ENCODE measurements at places on chromosomes 16 and 17.

DNA sequence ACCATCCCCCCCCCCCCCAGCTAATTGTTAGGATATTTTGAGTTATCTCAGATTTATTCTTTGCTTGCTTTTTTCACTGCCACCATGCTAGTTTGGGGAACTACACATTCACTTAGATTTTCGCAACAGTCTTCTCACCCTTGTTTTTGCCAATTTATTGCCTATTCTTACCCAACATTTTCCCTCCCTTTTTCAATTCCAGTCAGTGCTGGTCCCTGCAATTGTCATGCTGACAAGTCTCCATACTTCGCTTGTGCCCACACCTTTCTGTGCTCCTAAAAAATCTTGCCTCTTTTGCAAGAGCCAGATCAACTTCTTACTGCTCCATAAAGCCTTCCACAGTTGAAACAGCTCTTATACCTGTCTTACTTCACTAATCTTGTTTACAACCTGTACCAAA, 16.3 kb downstream of the TNRC6A start:
- no peak for DNase-seq

- no peak for DNase-seq
Observed at GRCh38 chr17:8875957-8876356, 8.5 kb upstream of the PIK3R6 start.

DNA sequence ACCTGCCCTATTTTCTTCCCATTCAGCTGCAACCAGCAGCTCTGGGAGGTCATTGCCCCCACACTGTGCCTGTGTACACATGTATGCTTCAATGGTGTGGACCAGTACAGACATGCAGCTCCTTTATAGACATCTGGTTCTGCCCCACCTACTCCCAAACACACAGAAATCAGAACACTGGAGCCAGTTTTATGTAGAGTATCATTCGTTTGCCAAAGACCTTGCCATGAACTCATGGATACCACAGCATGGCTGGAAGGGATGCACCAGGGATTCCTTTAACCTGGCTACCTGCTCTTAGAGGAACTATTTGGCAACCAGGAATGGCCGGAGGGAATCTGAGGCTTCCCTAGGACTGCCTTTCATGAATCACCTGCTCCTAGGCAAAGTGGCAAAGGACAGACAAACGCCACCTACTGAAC, 60.4 kb downstream of the ZFHX3 start:
- DNase-seq, result no peak

GRCh38 chr16:81706327-81707295, 72.5 kb upstream of the PLCG2 start:
- DNase-seq, result no peak

- DNase-seq, result no peak
Observed at GRCh38 chr16:2195322-2196161, 863 bp downstream of the CASKIN1 start.

DNA sequence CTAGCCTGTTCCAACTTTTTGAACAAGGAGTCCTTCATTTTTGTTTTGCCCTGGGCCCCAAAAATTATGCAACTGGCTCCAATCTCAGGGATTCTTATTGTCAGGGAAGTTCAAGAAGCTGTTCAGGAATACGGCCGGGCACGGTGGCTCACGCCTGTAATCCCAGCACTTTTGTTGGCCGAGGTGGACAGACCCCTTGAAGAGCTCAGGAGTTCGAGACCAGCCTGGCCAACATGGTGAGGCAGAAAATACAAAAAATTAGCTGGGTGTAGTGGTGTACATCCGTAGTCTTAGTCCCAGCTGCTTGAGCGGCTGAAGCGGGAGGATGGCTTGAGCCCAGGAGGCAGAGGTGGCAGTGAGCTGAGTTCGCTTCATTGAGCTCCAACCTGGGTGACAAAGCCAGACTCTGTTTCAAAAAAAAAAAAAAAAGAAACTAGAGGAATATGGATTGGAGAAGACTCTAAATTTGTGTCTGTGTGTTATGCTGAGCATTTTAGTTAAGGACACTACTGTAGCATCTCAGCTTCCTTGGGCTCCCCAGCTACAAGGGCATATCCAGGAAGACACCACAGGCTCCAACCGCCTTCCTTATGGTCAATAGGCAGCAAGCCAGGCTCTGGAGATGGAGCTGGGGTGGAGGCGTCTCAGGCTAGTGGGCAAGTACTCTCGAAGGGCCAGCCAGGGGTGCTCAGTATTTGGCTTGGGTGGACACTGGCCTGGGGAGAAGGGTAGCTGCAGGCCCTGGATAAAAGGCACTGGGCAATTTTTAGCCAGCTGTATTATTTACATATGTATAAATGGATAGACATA, 56.8 kb upstream of the CREBBP start:
- DNase-seq, result no peak

- no peak for DNase-seq
Observed at GRCh38 chr17:44599298-44600175, 42.3 kb downstream of the FZD2 start.

DNA sequence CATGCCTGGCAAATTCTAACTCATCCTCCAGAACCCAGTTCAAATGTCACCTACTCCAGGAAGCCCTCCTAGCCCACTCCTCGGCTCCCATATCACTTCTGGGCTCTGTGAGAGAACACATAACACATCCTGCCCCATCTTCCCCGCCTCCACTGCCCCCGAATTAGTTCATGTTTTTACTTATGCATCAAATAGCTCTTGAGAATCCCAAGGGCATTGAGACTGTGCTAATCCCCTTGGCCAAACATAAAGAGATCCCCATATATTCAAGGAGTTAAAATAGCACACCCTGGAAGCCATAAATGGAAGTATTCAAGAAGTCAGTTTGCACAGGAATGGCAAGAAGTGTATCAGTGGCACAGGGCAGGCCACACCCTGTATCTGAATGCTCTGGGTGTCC, 2.0 kb upstream of the CREBBP start:
- no peak for DNase-seq

GRCh38 chr16:17602678-17603077, 131.9 kb upstream of the XYLT1 start:
- DNase-seq, result no peak

GRCh38 chr17:3527896-3528295, 29.7 kb downstream of the TRPV3 start:
- no peak for DNase-seq

DNA sequence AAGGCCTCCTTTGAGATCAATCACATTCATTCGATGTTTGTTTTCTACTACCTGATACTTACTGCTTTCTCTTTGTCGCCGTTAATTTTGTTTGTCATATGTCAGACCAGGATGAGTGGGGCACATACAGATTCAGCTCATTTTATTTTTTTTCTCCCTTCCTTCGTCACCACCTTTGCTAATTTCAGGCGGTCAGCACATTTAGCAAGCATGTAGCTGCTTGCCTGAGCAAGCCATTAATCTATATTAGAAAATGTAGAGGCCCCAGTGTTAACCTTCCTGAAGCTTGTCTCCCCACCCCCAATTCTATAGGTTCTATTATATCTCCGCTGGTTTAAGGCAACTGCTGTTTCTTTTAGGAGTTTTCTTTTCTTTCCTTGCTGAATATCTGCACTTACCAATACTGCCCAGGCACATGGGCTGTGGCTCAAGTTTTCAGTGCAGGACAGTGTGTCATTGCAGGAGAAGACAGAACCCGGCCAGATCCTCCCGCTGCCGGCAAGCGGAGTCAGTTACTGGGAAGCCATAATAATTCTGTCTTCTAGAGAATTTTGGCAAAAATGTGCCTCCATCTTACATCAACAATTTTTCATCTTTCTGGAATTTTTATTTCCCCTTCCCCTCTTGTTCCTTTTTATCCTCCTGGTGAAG, 714.3 kb downstream of the WWOX start:
- no peak for DNase-seq

DNA sequence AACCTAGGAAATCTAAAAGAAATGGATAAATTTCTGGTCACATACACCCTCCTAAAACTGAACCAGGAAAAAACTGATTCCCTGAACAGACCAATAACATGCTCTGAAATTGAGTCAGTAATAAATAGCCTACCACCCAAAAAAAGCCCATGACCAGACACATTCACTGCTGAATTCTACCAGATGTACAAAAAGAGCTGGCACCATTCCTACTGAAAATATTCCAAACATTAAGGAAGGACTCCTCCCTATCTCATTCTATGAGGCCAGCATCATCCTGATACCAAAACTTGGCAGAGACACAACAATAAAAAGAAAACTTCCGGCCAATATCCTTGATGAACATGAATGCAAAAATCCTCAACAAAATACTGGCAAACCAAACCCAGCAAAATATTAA, 52.9 kb downstream of the TTC19 start:
- DNase-seq, result no peak

- no peak for DNase-seq
Observed at GRCh38 chr17:59769887-59770286, 62.4 kb downstream of the VMP1 start.
